ENCODE measurements at places on chromosomes 2 and 18. TPM values are rescaled to one million over a fixed set of nuclear protein-coding genes. Genes with fewer than 3 reads are reported as not detected.

The MEX3C gene
- total RNA-seq, result 38.6 TPM

The NEU4 gene
- total RNA-seq, result 0.30 TPM

The MYOM1 gene
- total RNA-seq, result 70.2 TPM

The FRZB gene
- total RNA-seq, result 8.1 TPM

The LYPD6B gene
- 12.3 TPM for total RNA-seq

The GREB1L gene
- 4.2 TPM for total RNA-seq

The CKAP2L gene
- total RNA-seq, result 6.0 TPM

The STAMBP gene
- 15.5 TPM for total RNA-seq

The SMPD4 gene
- 18.1 TPM for total RNA-seq

The ALKAL2 gene
- total RNA-seq, result 1.4 TPM

The FNDC4 gene
- total RNA-seq, result 10.6 TPM

The SCN2A gene
- total RNA-seq, result 0.20 TPM

The SLC9A4 gene
- total RNA-seq, result 1.3 TPM

The GNLY gene
- not detected for total RNA-seq

The RTP5 gene
- total RNA-seq, result not detected

The BCL2 gene
- 32.2 TPM for total RNA-seq

The EMILIN2 gene
- total RNA-seq, result 37.6 TPM

The CFAP221 gene
- total RNA-seq, result 0.20 TPM
